ENCODE measurements at places on chromosomes 1 and 21. TPM values are rescaled to one million over a fixed set of nuclear protein-coding genes. Genes with fewer than 3 reads are reported as not detected.

GRCh38 chr1:210232511-210233215 lies at the start of gene SERTAD4:
Gene SERTAD4, plus strand, starts transcription at chr1:210232796. Its CDS starts 5,165 bp downstream, at chr1:210237961.
- H3K27me3 ChIP-seq: peaks cover 34% of the 10 kb centered on the region
- no peaks in the 10 kb centered on the region for H3K36me3 ChIP-seq
- peaks cover 10% of the 10 kb centered on the region for H3K4me1 ChIP-seq

GRCh38 chr1:193540511-193540910 lies 354.1 kb upstream of the B3GALT2 start:
- peaks cover 31% of the 10 kb centered on the region for H3K4me1 ChIP-seq
- DNase-seq: no peak
- H3K27me3 ChIP-seq: no peaks in the 10 kb centered on the region
- peak overlapping the region; percentile 89 for H3K27ac ChIP-seq
- H3K36me3 ChIP-seq: no peaks in the 10 kb centered on the region
- peak overlapping the region; percentile 53 for H3K4me3 ChIP-seq

GRCh38 chr21:35578831-35579471 lies 481.4 kb downstream of the SETD4 start:
- H3K36me3 ChIP-seq: no peaks in the 10 kb centered on the region
- no peak for DNase-seq
- H3K4me1 ChIP-seq: no peaks in the 10 kb centered on the region
- H3K27me3 ChIP-seq: peaks cover 2% of the 10 kb centered on the region

DNA sequence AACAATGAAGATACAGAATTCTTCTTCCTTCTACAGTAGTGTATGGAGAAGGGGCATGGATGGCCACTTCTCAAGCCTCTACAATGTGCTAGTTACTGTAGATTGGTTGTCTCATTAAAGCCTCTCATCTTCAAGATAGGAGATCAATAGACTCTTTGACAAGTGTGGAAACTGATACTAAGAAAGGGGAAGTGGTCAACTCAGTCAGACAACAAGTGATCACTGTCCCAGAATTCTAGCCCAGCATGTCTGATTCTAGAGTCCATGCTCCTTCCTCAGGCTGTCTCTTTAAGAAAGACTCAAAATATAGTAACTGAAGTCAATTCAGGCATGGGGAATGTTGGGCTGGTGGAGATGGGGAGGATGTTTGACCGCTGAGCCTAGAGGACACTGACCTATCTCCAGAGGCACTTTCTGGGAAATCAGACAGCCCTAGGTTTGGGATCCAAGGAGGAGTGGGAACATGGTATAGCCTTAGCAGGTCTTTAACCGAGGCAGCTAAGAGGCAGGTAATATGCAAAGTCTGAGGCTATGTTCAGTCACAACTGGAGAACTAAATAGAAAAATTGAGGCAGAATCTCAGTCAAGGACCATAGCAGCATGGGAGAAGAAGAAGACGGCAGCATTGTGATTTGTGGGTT lies 39.3 kb upstream of the EYA3 start:
- H3K27ac ChIP-seq: no peak overlapping the region
- peaks cover 2% of the 10 kb centered on the region for H3K4me1 ChIP-seq
- DNase-seq: no peak
- peaks cover 2% of the 10 kb centered on the region for H3K27me3 ChIP-seq
- no peaks in the 10 kb centered on the region for H3K36me3 ChIP-seq

GRCh38 chr1:183435497-183435896 lies 17.3 kb upstream of the NMNAT2 start:
- H3K27ac ChIP-seq: no peak overlapping the region
- no peaks in the 10 kb centered on the region for H3K4me1 ChIP-seq
- H3K36me3 ChIP-seq: no peaks in the 10 kb centered on the region

The TFF2 gene
- not detected for total RNA-seq

DNA sequence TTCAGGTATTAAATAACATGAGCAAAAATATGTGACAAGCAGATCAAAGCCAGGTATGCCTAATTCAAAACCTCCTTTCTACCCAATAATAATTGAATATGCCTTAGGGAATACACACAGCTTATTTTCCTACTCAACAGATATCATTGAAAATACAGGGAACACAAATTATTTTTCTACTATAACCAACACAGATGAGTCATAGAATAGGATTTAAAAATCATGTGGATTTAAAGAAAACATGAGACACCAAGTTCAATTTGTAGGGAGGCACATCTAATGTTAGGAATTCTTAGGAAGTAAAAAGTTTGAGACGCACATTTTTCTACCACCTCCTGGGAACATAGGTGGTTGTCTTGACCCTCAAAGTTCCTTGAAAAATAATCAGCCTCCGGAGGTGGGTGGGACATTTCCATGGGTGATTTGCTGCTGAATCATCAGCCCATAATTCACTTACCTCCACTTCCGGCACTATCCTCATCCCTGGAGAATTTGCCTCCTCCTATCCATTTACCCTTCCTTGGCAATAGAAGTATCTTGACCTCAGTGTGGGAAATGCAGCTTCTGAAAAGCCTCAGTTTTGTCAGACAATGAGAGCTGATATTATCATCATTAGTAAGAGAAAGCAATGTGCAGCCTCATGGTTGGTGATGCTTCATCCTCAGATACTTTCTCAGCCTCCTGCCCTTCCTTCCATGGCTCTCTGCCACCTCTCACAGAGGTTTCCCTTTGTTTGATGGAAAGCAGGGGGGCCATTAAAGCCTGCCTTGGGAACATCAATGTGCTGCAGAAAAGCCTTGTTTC lies 33.5 kb upstream of the RGS4 start:
- H3K27me3 ChIP-seq: peaks cover 9% of the 10 kb centered on the region
- no peak overlapping the region for H3K4me3 ChIP-seq
- no peaks in the 10 kb centered on the region for H3K36me3 ChIP-seq
- no peak for DNase-seq
- no peak overlapping the region for H3K27ac ChIP-seq
- no peaks in the 10 kb centered on the region for H3K4me1 ChIP-seq

The SH3BGR gene
- total RNA-seq: 3.5 TPM

DNA sequence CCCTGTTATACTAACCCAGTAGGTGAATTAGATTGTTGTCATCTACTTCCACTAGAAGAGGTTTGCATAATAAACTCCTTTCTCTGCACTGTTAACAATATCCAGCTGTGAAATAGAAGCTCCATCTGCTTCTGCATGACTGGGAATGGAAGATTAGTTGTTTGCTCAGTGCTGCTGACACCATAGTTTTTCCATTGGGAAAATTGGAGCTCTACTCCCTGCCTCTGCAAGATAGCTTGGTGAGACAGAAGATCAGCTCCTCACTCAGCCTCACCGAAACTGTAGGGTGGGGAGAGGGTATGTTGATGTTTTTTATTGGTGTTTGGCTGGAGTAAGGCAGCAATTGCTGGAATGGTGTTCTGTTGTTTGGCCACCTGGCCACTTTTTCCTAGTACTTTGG lies 331.6 kb upstream of the ADAMTS5 start:
- H3K4me3 ChIP-seq: no peak overlapping the region
- no peaks in the 10 kb centered on the region for H3K4me1 ChIP-seq
- H3K27ac ChIP-seq: no peak overlapping the region
- no peaks in the 10 kb centered on the region for H3K27me3 ChIP-seq
- H3K36me3 ChIP-seq: no peaks in the 10 kb centered on the region

DNA sequence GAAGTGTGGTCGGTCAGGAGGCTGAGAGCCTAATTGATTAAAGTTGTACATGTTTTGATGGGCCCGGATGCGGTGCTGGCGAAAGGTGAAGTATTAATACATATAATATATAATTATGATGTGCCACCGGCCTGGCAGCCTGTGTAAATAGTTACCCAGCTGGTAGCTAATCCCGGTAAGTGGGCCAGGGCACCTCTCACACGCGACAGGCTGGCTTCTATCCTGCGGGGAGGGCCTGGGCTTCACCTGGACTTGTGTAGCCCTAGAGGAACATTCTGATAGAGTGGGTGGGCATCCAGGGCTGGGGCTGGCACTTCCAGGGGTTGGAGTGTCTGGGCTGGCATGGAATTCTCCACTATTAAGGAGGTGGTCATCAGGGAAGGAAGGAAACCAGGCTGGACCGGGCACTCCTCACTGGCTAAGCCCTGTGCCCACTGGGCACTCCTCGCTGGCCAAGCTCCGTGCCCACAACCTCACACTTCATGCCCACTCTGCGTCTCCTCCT lies 48.3 kb downstream of the IGSF21 start:
- DNase-seq: no peak
- H3K27ac ChIP-seq: no peak overlapping the region
- H3K36me3 ChIP-seq: no peaks in the 10 kb centered on the region
- no peaks in the 10 kb centered on the region for H3K4me1 ChIP-seq
- no peak overlapping the region for H3K4me3 ChIP-seq

The LCE6A gene
- not detected for total RNA-seq

GRCh38 chr1:159184201-159184600 lies 12.8 kb downstream of the CADM3 start:
- H3K4me3 ChIP-seq: no peak overlapping the region
- no peak for DNase-seq
- H3K27me3 ChIP-seq: peaks cover 85% of the 10 kb centered on the region
- H3K4me1 ChIP-seq: peaks cover 10% of the 10 kb centered on the region
- no peak overlapping the region for H3K27ac ChIP-seq

The TPTE gene
- total RNA-seq: not detected

- H3K27me3 ChIP-seq: peaks cover 22% of the 10 kb centered on the region
- H3K27ac ChIP-seq: no peak overlapping the region
- no peaks in the 10 kb centered on the region for H3K4me1 ChIP-seq
- no peak for DNase-seq
- H3K4me3 ChIP-seq: no peak overlapping the region
Measured at GRCh38 chr1:38371505-38371844, 324.9 kb upstream of the POU3F1 start.

DNA sequence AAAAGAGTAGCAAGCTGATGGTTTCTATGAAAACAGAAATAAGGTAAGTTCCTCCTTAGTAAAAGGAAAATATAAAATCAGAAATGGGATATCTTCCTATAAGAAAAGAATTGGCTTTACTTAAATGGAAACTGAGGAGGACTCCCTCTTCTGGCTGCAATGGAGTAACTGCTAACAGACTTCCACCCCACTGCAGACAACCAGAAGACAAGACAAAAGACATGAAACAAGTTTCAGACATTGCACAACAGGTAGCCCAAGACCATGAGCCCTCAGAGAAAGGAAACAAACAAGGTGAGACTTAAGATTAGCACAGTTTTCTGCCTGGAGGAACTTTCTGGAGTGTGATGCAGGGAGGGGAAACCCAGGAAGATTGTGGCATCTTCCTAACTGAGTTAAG lies 17.0 kb upstream of the OLFML2B start:
- no peak overlapping the region for H3K27ac ChIP-seq
- H3K36me3 ChIP-seq: peaks cover 6% of the 10 kb centered on the region
- H3K4me3 ChIP-seq: no peak overlapping the region

- no peak overlapping the region for H3K4me3 ChIP-seq
- no peak for DNase-seq
- H3K27ac ChIP-seq: no peak overlapping the region
- no peaks in the 10 kb centered on the region for H3K27me3 ChIP-seq
Measured at GRCh38 chr21:32565856-32566465, 19.4 kb downstream of the TCP10L start.

DNA sequence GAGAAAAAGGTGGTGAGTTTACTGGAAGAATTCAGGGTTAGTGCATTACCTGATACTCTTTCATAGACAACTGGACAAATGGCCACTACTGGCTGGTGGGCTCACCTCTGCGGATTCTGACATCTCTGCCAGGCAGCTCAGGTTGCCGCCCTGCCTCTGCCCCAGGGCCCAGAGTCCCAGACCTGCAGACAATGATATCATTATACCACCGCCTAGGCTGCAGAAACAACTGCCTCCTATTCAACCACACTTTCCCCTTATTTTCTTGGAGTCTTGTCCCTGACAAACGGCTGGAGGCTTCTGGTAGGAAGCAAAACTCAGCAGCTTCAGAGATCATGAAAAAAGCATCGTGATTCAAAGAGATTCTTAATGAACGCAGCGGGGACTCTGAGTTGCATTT lies 37.0 kb downstream of the IRF2BP2 start:
- no peak overlapping the region for H3K4me3 ChIP-seq
- no peak for DNase-seq
- H3K4me1 ChIP-seq: no peaks in the 10 kb centered on the region
- H3K36me3 ChIP-seq: no peaks in the 10 kb centered on the region
- H3K27me3 ChIP-seq: peaks cover under 1% of the 10 kb centered on the region

GRCh38 chr1:2242814-2243725 lies 15.0 kb downstream of the SKI start:
- H3K36me3 ChIP-seq: peaks cover 22% of the 10 kb centered on the region
- H3K4me3 ChIP-seq: peak overlapping the region; percentile 67
- no peak for DNase-seq
- no peaks in the 10 kb centered on the region for H3K27me3 ChIP-seq

DNA sequence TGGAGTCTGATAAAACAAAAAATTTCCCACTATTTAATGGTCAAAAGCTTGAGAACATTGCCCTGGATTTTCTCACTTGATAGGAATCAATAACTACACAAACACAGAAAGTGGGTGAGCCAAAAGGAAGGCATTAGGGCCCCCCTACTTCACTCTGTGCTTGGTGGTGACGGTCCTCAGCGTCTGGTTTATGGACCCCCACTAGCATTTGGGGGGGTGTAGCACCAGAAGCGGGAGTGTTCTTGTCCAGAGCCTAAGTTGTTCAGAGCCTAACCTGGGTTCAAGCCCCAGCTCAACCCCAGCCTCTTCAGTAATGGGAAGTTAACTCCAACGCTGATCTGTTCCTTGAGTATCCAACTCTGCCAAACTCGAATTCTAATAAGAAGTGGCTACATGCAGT lies 33.1 kb downstream of the STPG1 start:
- H3K4me3 ChIP-seq: no peak overlapping the region
- H3K27me3 ChIP-seq: no peaks in the 10 kb centered on the region
- no peak overlapping the region for H3K27ac ChIP-seq
- peaks cover 43% of the 10 kb centered on the region for H3K36me3 ChIP-seq
- H3K4me1 ChIP-seq: peaks cover 11% of the 10 kb centered on the region
- no peak for DNase-seq

The AGT gene
- not detected for total RNA-seq

The ZNF362 gene
- 24.3 TPM for total RNA-seq

- H3K4me3 ChIP-seq: no peak overlapping the region
- H3K36me3 ChIP-seq: no peaks in the 10 kb centered on the region
- DNase-seq: no peak
- no peaks in the 10 kb centered on the region for H3K4me1 ChIP-seq
- no peak overlapping the region for H3K27ac ChIP-seq
Measured at GRCh38 chr1:78068681-78069283, 23.0 kb downstream of the GIPC2 start.

The TPRG1L gene
- total RNA-seq: 61.7 TPM
